T1000 (cell line): ENCODE measurements at places on chromosomes 3 and 15.

DNA sequence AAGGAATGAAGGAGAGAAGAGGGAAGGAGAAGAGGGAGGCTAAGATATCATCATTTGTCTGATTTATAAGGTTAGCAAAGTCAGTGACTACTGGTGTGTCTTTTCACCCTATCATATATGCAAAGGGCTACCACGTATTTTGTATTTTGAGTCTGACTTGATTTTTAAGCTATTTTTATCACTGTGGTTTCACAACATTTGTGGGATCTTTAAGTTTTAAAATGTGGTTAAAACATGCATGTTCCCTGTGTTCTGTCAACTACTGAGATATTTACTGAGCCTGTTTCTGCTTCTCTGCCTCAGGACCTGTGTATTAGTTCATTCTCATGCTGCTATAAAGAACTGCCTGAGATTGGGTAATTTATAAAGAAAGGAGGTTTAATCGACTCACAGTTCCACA lies 22.5 kb upstream of the SPTSSB start:
- no peak for DNase-seq

DNA sequence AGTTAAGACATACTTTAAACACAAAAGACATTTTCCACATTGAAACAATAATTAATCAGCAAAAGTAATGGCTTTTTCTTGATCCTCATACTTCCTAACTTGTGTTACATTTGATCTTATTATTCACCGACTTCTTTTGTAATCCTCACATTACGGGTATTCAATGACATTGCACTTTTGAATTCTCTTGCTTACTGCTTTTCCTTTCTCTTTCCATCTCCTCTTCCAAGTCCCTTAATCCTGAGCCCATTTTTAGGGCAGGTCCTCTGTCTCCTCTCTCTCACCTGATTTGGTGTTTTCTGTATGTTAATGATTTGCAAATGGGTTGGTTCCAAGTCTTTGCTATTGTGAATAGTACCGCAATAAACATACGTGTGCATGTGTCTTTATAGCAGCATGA lies 48.5 kb upstream of the RAP2B start:
- DNase-seq: no peak

DNA sequence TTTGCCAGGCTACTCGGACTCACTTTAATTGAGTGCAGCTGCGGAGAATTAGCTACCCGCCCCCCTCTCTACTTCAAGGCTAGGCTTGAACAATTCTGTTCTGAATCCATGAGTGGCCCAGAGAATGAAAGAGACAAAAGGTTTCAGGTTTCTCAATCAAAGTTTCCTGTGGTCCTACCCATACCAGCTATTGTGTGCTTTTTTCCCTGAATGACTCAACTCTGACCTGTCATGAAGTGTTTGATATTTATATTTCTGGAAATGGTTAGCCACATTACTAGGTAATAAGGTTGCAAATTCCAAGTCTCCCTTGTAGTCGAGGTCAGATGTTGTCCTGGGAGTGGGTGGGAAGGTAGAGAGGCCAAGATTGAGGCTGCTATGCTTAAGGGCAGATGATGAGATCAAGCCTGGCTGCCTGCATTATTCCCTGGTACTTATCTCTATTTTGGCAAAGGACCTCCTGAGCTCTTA lies 392.7 kb upstream of the TBL1XR1 start:
- DNase-seq: peak; percentile 33

- no peak for DNase-seq
These were observed 50.9 kb downstream of the CCR3 start for GRCh38 chr3:46293035-46293724.

GRCh38 chr3:187223799-187224198 lies 26.5 kb downstream of the RTP1 start:
- DNase-seq: no peak

GRCh38 chr3:23884481-23884880 lies 32.3 kb downstream of the NKIRAS1 start:
- no peak for DNase-seq

GRCh38 chr3:116288485-116288884 lies 156.8 kb downstream of the LSAMP start:
- no peak for DNase-seq

DNA sequence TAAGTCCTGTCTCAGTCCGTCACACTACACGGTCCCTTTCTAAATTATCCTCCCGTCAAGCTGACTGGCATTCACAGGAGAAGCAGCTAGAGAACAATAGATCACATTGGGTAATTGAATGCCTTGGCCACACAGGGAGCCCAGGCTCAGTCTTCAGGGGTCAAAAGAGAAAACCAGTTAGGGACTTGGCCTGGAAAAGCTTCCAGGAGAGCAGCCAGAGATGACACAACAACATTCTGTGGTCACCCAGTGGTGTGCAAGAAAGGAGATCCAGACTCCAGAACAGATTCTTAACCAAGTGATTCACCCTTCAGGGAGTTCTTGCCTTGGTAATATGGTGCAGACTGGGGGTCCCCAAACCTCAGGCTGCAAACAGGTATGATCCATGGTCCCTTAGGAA lies 15.9 kb downstream of the ARHGAP31 start:
- DNase-seq: peak; percentile 61

- DNase-seq: no peak
These were observed 18.4 kb downstream of the LRCH3 start for GRCh38 chr3:197809356-197810020.

GRCh38 chr3:146883288-146883687 lies 278.1 kb upstream of the PLSCR5 start:
- no peak for DNase-seq

DNA sequence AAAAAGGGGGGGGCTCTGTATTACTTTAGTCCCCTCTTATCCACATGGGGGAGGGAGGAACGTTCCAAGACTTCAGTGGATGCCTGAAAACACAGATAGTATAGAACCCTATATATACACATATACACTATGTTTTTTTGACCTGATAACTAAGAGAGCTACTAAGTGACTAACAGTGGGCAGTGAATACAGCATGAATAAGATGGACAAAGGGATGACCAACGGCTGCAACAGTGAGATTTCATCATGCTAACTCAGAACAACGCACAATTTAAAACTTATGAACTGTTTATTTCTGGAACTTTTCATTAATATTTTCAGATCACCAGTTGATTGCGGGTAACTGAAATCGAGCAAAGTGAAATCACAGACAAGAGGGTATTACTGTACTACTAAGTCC lies 7.3 kb downstream of the DCUN1D1 start:
- no peak for DNase-seq

- no peak for DNase-seq
These were observed 211.6 kb downstream of the MAGI1 start for GRCh38 chr3:65827076-65827475.
